T-cell (primary cell): ENCODE measurements at places on chromosomes 2 and 18.

DNA sequence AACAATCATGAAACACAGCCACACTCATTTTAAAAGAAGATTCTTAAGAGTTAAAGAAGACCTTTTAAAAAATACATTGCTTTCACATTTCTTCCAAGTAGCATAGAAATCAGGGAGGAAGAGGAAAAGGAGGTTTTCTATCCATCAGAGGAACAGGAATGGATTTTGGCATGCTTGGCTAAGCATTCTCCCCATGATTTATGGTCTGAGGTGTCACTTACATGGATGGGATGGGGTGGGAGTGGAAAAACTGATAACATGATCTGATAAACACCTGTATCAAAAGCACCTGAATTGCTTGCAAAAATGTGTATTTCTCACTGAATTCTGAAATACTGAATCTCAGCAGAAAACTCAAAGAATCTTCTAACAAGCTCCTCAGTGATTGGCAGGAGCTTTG lies 265.9 kb downstream of the NRXN1 start:
- DNase-seq: no peak

- no peak for DNase-seq
Observed at GRCh38 chr2:226118471-226119429, 680.9 kb downstream of the IRS1 start.

GRCh38 chr2:224601923-224602322 lies 16.8 kb upstream of the CUL3 start:
- no peak for DNase-seq

GRCh38 chr2:49988276-49988675 lies 834.0 kb upstream of the FSHR start:
- no peak for DNase-seq

- no peak for DNase-seq
Observed at GRCh38 chr2:11871421-11871820, 125.0 kb downstream of the LPIN1 start.

DNA sequence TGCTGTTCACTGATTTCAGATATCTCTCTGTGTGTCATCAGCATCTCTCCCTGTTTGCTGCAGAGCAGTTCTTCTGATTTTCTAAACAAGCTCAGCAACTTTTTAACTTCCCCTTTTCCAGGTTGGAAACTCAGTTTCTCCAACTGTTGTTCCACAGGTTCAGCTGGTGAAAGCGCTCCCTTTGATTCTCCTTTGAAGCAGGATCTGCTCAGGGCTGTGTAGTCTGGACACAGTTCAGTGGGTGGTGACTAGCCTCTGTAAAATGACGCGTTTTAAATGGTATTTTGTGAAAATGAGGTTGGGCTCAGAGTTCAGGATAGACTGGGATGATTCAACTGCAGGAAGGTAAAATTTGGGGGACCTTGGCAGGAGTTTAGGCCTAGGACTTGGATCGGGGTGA lies 106.3 kb downstream of the TRIM43 start:
- no peak for DNase-seq

GRCh38 chr2:172198908-172199307 lies 96.2 kb upstream of the DLX2 start:
- DNase-seq: no peak

GRCh38 chr2:43169099-43169945 lies 57.1 kb downstream of the ZFP36L2 start:
- DNase-seq: no peak

DNA sequence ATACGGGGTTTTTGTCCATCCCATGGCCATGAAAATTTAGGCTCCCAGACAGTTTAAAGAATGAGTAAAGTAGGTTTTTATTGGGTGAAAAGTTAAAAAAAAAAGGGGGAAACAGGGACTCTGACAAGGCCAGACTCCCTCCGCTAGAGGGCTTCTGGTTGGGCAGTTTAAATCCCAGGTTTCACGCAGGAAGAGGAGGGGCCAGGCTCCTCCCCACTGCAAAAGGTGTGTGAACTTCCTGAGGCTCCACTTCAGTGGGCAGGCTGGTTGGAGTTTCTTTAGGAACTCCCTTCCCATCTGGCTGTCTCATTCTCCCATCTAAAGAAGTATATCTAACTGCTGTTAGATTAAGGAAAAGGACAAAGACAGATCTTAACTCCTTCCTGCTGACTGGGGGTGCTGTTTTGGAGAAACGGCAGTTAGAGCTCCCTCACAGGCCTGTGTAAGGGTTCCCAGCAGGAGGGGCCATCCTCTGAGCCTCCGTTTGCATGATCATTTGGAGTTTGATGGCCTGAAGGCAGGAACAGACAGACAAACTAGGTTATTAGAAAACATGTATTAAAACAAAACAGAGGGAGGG lies 1160.7 kb downstream of the CNTNAP5 start:
- no peak for DNase-seq

GRCh38 chr18:40210696-40211095 lies 1744.3 kb upstream of the PIK3C3 start:
- DNase-seq: no peak

- DNase-seq: no peak
Observed at GRCh38 chr2:111966241-111966640, 67.8 kb downstream of the MERTK start.

DNA sequence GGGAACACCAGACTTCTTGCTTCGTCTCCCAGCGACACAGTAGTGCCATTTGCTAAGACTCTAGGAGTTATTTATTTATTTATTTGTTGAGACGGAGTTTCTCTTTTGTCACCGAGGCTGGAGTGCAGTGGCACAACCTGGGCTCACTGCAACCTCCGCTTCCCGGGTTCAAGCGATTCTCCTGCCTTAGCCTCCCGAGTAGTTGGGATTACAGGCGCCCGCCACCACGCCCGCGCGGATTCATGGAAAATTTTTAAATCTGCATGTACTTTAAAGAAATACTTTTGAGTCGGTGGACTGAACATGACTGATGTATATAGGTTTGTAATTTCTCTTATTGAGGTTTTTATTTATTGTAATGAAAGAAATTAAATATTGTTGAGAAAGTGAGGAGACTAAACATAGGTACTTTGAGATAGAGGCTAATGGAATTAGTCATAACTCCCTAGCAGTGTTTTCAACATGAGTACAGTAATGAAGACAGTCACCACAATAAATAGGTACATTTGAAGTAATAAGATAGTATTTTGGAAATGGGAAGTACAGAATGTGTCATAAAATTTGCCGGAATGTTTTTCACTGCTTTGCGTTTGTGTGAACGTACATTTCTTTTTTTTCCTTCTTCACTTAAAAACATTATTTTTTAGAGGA lies 983 bp downstream of the MTX2 start:
- no peak for DNase-seq
